Activated gamma-delta T cell treated with Interleukin-2 at 50 U/mL for 16 hours (primary cell): ENCODE measurements at places on chromosomes 12 and 14.

DNA sequence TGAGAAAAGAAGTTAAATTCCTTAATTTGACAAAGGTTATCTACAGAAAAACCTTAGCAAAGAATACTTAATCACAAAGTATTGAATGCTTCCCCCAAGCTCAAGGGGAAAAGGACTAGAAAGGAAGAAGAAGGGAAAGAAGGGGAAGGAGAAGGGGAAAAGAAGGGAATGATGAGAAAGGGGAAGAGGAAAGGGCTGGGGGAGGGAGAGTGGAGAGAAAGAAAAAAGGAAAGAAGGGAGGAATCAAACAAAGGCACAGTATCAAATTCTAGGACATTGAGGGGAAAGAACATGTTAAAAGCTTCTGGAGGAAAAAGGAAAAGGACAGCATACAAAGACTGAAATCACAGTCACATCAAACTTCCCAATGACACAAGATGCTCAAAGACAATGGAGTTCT is 70.3 kb downstream of the BCL2L14 start:
- no peak for DNase-seq

DNA sequence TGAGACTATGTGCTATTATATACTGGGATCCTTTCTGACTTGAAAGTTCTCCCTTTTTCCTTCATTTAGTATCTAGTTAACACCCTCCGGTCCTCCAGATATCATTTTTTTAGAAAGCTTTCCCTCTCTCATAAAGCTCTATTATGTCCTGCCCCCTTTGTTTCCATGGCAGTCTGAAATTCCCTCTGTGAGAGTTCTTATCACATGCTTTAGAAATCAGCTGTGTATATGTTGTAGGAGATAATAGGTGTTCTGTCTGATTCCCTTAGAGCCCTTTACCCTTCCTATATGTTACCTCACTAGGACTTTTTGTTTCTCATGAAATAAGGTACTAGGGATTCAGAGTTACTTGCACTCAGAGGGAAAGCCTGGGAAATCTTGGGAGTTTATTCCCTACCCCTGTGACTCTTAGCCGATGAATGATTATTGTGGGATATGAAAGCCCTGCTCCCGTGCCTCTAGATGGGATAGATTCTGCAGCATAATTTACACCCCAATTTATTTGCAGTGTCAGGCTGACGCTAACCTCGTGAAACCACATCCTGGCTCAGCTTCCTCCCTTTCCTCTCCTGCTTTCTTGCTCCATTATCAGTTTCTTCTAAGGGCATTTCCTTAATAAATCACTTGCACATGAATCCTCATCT is 448.4 kb downstream of the MDGA2 start:
- no peak for DNase-seq

GRCh38 chr14:61388173-61388975 is 67.0 kb downstream of the PRKCH start:
- DNase-seq: no peak

DNA sequence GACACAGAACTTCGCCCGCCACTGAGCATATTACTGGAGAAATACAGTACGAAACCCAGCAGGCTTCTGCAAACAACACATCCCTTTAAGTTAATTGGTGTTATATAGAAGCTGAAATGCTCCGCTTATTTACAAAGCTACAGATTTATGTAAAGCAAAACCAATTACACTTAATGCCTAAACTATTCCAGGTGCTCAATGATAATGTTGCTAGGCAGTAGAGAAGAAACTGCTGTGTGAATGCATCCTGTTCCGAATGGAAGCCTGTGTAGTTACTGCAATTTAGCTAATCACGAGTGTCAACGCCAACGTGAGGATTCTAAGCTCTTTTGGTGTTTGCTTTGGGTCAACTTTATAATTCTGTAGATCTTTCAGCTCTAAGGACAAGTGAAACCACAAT is 89.8 kb downstream of the SLC15A5 start:
- no peak for DNase-seq

DNA sequence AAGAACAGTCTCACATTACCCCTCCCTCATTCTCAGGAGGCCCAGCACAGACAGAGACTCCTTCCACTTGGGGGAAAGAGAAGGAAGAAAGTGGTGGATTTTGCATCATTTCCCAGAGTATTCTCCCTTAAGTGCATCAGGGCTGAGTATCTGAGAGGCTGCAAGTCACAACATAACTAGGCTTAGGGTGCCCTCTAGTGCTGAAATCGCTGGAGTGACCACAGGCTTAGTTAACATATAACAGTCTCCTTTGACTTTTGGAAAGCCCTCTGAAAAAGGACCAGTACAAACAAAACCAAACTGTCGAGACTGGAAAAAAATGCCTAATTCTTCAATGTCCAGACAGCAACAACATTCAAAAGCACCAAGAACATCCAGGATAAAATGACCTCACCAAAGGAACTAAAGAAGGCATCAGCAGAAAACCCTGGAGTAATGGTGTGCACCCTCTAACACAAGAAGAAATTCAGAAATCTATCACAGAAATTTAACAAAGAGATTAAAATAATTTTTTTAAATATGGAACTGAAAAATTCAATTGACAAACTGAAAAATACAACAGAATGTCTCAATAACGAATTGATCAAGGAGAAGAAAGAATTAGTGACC is 412.3 kb downstream of the RPS29 start:
- no peak for DNase-seq

DNA sequence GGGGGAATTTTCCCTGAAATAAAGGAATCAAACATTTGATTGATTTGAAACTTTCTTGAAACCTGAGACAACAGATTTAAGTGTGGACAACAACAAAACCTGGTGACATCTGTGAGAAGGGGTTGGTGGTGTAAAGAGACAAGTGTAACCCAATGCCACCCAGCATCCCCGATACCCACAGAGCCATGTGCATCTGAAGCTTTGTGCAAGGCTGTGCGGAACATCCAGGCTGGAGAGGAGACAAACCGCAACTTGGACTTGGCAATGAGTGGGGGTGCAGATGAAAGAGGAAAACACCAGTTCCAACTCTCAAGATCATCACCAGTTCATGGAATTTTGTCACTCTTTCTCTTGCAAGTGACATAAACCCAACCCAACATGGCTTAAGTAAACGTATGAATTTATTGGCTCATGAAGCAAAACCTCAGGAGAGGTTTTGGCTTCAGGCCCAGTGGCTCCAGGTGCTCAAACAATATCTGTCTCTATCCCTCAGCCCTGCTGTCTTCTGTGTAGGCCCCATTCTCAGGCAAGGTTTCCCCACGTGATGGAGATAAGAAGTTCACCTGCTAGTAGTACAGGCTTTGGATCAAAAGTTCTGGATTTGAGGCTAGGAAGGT is 55.2 kb upstream of the NTF3 start:
- DNase-seq: no peak

GRCh38 chr12:40446385-40446784 is 221.6 kb downstream of the LRRK2 start:
- no peak for DNase-seq

- DNase-seq: no peak
Observed at GRCh38 chr14:77991128-77991772, 178.9 kb upstream of the NRXN3 start.

- no peak for DNase-seq
Observed at GRCh38 chr12:19005257-19005801, 124.2 kb upstream of the PLEKHA5 start.

GRCh38 chr12:14890701-14891100 is 5.0 kb upstream of the MGP start:
- no peak for DNase-seq

DNA sequence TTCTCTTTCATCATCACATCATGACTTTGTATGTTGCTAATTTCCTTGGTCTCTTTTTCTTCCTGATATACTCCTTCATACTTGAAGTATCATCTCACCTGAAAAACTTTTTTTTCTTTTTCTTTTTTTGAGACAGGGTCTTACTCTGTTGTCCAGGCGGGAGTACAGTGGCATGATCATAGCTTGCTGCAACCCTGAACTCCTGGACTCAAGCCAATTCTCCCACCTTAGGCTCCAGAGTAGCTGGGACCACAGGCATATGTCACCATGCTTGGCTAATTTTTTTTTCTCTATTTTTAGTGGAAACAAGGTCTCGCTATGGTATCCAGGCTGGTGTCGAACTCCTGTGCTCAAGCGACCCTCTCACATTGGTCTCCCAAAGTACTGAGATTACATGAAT is 107.6 kb downstream of the RALGAPA1 start:
- no peak for DNase-seq

GRCh38 chr14:61266891-61267740 is 14.0 kb downstream of the TMEM30B start:
- no peak for DNase-seq

GRCh38 chr14:73755434-73756014 is 41.3 kb upstream of the PNMA1 start:
- DNase-seq: no peak

- DNase-seq: no peak
Observed at GRCh38 chr12:131694116-131694838, 16.6 kb upstream of the SFSWAP start.

- DNase-seq: no peak
Observed at GRCh38 chr12:118164798-118165486, 29.0 kb downstream of the PEBP1 start.

GRCh38 chr12:89479982-89480381 is 44.6 kb downstream of the GALNT4 start:
- no peak for DNase-seq

GRCh38 chr14:40691066-40691465 is 915.6 kb upstream of the LRFN5 start:
- no peak for DNase-seq

- no peak for DNase-seq
Observed at GRCh38 chr12:11651785-11652184, 2.3 kb downstream of the ETV6 start.

DNA sequence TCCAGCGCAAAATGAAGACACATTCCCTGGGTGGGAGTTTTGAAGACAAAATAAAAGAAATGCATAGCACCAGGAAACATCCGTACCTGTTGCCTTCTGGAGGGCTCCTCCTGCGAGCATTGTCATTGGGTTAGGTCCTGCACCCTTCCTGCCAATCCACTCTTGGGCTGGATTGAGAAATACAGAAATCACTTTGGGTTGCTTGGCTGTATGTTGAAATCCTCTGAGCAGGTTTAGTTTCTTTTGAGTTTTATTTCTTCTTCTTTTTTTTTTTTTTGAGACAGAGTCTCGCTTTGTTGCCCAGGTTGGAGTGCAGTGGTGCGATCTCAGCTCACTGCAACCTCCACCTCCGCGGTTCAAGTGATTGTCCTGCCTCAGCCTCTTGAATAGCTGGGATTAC is 67.6 kb downstream of the ARF6 start:
- DNase-seq: no peak

DNA sequence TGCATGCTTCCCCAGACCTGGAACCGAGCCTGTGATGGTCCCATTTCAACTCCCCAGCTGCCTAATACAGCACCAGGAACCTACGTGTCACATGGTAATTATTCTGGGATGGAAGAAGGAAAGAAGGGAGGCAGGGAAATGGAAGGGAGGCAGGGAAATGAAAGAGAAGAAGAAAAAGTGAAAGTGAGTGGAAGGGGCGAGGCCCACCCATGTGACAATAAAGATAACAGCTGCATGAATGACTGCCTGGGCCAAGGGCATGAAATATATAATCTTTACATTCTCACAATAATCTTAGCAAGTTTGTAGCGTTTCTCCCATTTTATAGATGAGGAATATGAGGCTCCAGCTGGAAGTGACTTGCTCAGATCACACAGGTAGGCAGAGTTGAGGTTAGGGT is 245.0 kb upstream of the PWP1 start:
- DNase-seq: no peak

- DNase-seq: no peak
Observed at GRCh38 chr12:70774055-70774454, 136.8 kb upstream of the PTPRB start.

DNA sequence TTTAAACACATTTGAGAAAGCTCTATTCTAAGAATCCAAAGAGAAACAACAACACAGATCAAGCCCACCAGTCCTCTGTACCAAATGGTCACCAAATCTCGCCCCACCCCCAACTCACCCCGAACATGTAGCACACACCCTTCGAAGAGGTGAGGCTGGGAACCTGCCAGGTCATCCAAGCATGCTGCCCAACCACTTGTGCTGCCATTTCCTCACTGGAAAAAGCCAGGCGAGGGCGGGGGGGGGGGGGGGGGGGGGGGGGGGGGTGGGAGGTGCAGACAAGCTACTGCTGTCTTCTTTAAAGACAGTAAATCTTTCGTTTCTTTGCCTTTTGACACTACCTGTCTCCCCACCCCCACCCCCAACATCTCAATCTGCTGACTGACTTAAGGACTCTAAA is 59.9 kb downstream of the SETD3 start:
- DNase-seq: no peak

- DNase-seq: no peak
Observed at GRCh38 chr12:131589966-131590365, 120.9 kb upstream of the SFSWAP start.

DNA sequence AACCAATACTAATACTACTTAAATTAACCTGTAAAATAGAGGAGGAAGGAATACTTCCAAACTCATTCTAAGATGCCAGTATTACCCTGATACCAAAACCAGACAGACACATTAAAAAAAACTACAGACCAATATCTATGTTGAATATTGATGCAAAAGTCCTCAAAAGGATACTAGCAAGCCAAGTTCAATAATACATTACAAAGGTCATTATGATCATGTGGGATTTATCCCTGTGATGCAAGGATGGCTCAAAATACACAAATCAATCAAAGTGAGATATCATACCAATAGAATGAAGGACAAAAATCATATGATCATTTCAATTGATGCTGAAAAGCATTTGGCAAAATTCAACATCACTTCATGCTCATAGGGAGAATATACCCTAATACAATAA is 97.2 kb upstream of the ATXN7L3B start:
- no peak for DNase-seq

DNA sequence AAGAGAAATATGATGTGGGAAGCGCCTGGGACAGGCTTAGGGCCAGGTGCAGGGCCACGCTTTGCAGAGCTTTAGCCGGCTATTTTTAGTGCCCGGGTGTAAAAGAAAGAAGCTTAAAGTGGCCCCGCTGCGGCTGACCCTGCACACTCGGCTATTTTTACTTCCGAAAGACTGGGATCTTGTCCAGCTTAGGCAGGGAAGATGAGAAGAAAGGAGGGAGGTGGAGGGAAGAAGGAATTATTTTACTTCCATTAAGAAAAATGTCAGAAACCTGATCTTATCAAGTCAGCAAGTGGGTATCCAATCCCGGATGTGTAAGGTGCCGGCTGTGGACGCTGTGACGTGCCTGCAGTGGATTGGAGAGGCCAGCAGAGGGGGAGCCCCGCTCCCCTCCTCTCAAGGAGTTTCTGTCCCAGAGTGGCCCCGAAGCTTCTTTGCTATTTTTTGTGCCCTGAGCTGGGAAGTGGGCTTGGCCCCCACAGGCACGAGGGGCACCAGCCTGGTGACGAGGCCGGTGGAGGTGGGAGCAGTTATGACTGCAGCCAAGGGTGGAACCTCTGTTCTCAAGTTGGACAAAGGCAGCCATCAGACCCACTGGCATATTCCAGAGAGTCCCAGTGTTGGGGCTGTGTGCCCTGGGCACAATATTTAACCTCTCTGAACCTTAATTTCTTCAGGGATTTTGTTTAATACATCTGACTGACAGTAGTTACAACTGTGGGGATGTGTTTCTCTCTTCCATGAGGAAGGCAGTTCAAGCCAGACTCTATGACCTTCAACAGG is 97.7 kb downstream of the ESRRB start:
- no peak for DNase-seq
